Astrocyte of the hippocampus (primary cell): ENCODE measurements at places on chromosomes 5 and 9.

DNA sequence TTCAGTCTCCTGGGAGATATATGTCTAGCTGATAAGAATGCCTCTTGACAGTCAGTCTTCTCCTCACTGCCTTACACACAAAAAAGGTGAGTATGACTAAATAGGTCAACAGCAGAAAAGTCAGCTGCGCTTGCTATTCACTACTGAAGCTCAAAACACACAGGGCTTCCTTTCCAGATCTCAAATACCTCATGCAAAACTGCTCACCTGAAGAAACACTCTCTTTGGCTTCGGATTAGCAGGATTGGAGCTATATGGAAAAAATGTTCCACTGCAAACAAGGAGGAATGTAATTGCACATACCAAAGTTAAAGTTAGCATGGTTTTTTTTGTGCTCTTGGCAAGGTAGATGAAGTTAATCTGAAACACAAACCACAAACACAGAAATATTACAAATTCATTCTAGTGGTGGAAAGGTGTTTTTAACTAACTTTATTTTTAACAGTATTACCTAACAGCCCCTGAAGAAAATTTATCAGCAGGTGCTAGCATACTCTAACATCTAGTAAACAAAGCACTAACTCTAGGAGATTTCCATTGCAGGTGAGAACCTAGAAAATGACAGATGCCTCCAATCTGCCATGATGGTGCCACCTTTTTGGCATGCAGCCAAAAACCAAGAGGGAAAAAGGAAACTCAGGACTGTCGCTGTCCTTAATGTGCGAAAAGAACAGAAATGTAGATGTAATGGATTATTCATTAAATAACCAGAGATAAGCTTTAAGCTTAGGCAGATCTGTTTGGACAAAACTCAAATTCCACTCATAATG lies 31.8 kb downstream of the ERMP1 start:
- peak; percentile 49 for DNase-seq

- no peak for DNase-seq
These were observed 379.5 kb upstream of the EDIL3 start for GRCh38 chr5:84764227-84764626.

- no peak for DNase-seq
These were observed 21.8 kb downstream of the ELOVL7 start for GRCh38 chr5:60822285-60822556.

- DNase-seq = no peak
These were observed 114.3 kb upstream of the OTULINL start for GRCh38 chr5:14467251-14467650.

- peak; percentile 63 for DNase-seq
These were observed 666 bp upstream of the TLR4 start for GRCh38 chr9:117703537-117703936.

DNA sequence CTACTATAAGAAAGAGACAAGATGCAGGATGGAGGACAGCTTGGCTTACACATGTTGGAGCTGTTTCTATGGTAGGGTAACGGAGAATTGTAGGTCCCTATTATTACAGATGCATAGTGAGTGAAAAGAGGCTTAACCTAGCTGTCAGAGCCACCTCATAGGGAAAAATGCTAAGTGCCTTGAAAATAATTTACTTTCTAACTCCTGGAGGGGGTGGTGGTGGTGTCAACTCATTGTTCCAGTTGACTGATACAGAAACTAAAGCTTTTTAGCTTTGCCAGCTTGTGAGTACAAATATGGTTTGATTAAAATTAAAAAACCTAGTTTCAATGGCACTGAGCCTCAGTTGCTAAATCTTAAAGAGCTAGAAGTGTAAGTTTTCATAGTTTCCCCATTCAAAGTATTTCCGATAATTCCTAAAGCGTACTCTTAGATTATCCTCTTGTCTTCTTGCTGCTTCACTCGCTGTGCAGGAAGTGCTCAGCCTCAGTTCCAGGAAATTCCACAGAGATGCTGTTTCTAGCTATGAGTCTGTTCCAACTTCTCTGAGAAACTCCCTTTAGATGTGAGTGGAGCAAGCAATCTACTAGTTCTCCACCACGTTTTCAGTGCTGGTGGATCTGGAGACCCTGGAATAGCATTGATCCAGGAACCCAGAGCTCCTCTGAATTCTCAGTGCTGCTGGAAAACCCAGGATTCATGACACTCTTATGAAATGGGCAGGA lies 265.2 kb downstream of the DMAC1 start:
- no peak for DNase-seq

DNA sequence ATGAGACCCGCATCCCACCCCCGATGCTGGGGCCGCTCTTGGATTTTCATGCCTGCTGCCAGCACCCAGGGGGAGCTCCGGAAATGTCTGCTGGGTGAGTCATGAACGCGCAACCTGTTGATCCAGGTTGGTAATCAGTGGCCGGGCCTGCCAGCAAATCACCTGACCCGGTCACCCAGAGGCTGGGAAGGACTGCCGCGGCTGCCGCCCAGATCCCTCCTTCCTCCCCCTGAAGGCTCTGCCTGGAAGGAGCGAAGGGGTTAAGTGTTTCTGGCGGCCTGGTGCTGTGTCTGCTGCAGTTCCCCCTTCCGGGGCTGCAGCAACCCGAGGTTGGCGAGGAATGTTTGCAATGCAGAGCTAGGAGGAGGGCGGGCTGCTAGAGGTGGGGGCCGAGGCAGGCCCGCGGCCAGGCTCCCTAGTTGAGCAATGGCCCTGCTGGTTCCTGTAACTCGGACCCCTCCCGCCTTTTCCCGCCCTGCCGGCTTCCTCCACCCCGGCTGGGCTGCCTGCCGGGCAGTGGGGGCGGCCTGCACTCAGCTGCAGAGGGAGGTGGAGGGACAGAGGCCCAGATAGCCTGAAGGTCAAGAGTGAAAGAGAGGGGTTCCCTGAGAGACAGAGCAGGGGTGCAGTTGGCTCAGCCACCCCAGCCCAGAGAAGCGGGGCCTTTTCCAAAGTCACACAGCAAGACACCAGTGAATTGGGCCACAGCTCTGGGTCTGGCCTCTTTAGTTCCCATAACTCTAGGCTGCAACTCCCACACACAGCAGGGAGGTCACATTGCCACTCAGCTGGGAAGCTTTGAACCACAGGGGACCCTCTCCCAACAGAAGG lies 156.3 kb upstream of the IER5L start:
- peak; percentile 99 for DNase-seq

DNA sequence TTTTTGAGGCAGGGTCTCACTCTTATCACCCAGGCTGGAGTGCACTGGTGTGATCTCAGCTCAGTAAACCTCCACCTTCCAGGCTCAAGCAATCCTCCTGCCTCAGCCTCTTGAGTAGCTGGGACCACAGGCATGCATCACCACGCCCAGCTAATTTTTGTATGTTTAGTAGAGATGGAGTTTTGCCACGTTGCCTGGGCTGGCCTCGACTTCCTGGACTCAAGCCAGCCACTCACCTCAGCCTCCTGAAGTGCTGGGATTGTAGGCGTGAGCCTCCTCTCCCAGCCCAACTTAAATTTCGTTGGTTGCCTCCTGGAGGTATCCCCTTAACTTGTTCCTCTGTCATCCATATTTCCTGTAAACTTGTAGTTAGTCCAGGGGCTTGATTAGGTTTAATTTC lies 47.2 kb downstream of the RAB24 start:
- DNase-seq = peak; percentile 47

DNA sequence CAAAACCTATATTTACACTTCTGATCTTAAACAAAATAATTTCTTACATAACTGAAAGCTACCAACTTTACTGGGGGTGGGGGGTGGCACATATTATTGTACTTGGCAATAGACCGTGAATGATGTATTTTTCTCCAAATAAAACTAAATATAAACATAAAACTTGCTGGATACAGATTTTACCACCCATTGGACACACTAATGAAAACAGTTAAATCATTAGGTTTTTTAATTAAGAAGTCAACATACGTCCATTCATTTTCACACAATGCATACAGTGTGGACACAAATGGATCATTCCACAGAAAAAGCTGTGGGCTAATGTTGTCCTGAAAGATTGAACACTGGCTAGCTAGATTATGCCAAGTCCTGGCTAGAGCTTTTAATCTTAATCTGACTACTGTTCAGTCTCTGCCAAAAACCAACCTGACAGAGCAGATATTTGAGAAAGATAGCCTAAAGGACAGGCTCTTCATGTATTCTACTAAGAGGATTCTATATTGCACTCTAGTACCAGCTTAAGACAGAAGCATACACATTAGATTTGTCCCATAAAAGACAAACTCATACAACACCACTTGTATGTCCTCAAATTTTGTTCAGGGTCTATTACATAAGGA lies 118.1 kb downstream of the SIL1 start:
- no peak for DNase-seq

DNA sequence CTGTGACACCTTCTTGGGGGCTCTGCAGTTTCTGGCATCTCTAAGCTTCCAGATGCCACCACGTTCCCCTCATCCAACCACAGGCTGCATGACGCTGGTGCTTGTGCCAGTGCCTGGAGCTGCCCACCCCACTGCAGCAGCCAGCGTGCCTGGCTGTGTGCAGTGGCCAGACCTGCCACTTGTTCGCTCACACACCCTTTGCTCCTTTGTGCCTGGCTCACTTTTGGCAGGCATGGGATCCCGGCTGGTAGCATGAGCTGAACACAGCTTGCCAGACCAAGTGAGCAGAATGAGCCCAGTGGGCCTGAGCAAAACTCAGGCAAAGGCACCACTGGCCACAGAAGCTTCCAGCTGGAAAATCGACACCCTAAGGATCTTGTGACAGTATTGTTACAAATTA lies 562.9 kb upstream of the ACO1 start:
- no peak for DNase-seq
